Activated T-helper 1 cell treated with anti-CD3 and anti-CD28 coated beads, Interleukin-2, amount 50 U/mL, for 16 hours (primary cell): ENCODE measurements at places on chromosomes 5 and 9.

- no peak for DNase-seq
Observed at GRCh38 chr9:130921989-130922892, 16.8 kb downstream of the FIBCD1 start.

GRCh38 chr5:38184627-38185026, 73.7 kb upstream of the EGFLAM start:
- DNase-seq, result no peak

GRCh38 chr5:91311168-91311696, 71.9 kb downstream of the ARRDC3 start:
- DNase-seq, result no peak

DNA sequence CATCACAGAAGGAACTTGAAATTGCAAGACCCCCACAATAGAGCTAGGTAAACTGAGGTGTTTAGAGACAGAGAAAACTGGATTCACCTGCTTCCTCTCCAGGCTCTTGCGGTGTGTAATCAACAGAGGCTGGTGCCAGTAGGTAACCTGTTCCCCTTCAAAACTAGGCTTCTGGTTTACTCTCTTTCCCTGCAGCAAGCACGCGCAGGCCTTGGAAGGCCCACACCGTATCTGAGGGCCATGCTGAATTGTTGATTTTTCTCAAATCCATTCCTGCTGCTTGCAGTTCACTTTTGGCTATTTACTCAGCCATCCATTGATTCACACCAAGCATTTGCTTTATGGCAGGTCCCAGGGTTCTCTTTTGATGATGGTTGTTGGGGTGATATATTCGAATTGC, 667 bp upstream of the FRRS1L start:
- no peak for DNase-seq

DNA sequence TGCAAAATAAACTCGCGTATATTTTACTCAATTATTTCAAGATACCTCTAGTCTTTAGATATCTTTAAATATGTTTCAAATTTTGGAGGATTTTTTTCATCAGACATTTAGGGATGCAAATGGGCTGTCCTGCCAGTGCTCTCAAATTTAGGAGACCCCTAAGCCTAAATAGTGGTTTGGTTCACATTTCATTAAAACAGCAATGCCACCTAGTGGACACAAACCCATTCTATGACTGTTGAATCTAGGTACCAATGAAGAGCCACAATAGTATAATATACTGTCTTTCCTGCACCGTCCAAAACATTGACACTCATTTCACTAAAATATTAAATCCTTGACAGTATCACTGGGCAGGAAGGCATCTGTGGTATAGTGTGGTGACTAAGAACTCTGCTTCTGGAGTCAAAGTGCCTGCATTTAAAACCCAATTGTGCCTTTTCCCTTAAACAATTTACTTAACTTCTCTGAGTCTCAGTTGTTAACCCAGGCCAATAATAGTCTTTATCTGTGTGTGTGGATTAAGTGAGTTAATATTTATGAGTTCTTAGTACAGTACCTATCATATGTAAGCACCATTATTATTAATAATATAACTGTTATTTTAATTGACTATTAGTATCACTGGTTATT, 148.0 kb downstream of the RORB start:
- DNase-seq, result no peak

DNA sequence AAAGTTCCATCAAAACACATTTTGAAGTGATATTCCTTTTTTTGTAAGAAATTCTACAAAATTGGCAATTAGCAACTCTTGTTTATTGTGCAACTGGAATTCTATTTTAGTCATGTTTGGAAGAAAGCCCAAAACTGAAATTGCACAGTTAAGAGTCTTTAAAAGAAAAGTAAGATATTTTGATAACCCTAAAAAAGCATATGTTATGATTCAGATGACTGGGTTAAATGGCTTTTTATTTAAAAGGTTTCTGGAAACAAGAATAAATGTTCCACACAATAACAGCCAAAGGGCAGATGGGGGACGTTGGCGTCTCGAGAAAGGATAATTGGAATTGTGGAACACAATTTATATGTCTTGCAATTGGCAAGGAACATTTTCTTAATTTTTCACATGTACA, 275.2 kb downstream of the CDH9 start:
- no peak for DNase-seq

- no peak for DNase-seq
Observed at GRCh38 chr5:79454043-79454442, 59.9 kb downstream of the HOMER1 start.

GRCh38 chr9:18124760-18125159, 349.2 kb upstream of the ADAMTSL1 start:
- no peak for DNase-seq

GRCh38 chr9:20681467-20681866, 2.6 kb upstream of the FOCAD start:
- DNase-seq, result no peak

GRCh38 chr9:87359958-87360601, 137.6 kb upstream of the DAPK1 start:
- DNase-seq, result no peak

GRCh38 chr5:126235628-126236027, 187.6 kb upstream of the GRAMD2B start:
- no peak for DNase-seq

DNA sequence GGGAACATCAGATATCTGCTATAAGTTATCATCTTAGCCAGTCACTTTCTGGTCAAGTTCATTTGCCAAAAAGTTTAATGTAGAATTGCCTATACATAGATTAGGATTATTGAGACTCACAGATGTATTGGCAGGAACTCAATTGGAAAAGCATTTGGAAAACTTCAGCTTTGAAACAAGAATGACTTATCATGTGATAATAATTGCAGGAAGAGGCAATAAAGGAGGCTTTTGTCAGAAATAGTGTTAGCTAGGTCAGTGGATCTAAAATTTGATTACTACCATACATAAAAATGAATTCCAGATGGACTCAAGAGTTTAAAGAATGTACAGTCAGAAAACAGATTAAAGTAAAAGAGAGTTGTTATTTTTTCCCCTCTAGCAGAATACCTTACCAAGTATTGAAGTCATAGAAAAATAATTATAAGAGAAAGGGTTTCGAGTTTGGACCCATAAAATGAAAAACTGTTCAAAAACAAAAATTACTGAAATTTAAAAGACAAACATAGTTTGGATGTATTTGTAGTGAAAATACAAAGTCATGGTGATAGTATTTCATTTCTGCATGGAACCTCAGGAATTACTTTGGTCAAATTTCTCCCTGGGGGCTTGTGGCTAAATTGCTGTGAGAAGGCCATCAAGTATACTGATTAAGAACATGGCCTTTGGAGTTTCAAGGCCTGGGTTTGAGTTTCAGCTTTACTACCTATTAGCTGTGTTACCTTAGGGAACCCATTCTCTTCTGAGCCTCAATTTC, 159.9 kb downstream of the TMEM38B start:
- no peak for DNase-seq

- DNase-seq, result no peak
Observed at GRCh38 chr5:7842531-7842930, 8.4 kb downstream of the CFAP90 start.

DNA sequence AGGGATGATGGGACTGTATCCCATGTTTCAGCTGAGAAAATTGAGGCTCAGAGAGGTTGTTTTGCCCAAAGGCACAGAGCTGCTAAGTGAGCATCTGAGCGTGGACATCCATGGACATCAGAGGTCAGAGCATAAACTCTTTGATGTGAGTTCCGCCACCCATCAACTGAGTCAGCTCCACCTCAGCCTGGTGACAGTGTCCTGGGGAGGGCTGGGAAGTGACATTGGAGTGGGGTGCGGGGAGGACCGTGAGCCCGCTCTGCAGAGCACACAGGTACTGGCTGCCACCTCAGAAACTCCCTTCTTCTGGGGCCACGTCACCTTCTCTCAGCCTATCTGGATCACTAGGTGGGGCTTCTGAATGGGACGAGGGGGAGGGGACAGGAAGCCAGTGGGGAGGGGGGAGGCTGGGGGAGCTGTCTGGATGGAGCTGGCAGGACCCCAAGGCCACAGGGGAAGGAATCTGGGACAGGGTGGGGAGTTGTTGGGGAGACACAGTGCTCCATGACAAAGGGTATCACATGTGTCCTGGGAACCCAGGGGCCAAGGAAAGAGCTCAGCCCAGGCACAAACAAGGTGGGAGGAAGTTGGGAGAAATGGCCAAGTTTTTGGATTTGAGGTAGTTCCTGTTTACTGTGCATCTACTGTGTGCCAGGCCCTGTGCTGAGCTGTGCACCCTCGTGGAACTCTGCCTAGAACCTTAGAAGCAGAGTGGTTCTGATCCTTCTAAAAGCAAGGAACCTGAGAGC, 2.5 kb downstream of the LAMC3 start:
- no peak for DNase-seq
